ENCODE measurements at places on chromosomes 2 and 18. TPM values are rescaled to one million over a fixed set of nuclear protein-coding genes. Genes with fewer than 3 reads are reported as not detected.
A peak's percentile ranks its signal among the peaks of the same experiment; 100 is the strongest.

- H3K27ac ChIP-seq: no peak overlapping the region
- no peak overlapping the region for H3K4me3 ChIP-seq
- H3K36me3 ChIP-seq: no peaks in the 10 kb centered on the region
- H3K27me3 ChIP-seq: peaks cover 17% of the 10 kb centered on the region
Measured at GRCh38 chr2:170567429-170567828, 147.7 kb upstream of the SP5 start.

DNA sequence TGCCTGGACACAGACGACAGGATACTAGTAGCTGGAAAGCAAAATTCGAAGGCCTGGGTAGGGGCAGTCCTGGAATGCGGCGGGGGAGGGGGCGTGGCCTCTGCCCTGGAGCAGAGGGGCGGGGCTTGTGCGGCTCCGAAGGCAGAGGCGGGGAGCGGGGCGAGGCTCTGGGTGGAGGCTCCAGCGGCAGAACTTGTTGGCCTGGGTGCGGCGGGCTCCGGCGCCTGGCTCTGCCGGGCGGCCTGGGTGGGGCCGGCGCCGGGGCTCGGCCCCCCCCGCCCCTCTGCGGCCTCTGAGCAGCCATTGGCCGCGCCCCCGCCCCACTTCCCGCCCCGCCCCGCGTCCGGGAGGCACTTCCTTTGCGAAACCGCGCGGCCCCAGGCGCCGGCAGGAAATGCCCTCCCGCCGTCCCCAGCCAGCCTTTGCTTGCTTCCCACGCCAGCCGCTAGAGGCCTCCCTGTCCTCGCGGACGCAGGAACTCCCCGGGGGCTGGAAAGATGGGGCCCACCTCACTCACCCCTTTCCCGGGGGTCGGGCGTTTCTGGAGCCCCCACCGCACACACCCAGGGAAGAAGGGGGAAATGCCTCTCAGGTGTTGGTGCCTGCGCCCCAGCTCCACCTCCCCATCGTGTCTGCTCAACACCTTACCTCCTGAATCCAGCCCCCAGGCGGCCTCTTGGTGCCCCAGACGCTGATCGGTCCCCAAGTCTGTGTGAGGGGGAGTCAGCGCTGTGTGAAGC, 6.7 kb downstream of the CTDSP1 start:
- no peaks in the 10 kb centered on the region for H3K27me3 ChIP-seq
- H3K27ac ChIP-seq: peak overlapping the region; percentile 76

DNA sequence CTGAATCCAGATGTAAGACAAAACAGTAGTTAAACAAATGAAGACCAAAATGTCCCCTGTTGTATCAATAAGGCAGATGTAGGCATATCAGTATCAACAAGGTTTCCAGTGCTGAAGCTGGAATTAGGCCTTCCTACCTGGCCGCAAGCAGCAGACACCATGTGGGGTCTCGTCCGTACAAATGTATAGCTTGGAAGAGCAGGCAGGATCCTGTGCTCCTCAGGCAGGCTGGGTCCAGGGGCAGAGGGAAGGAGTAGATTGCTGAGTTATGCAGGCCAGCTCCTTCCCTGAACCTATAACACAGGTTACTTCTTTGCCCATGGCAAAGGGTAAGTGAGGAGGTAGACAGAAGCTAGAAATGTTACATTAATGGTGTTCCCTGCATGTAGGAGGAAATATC, 23.5 kb downstream of the NTSR2 start:
- no peak overlapping the region for H3K27ac ChIP-seq
- H3K4me1 ChIP-seq: no peaks in the 10 kb centered on the region

GRCh38 chr2:236136538-236136937, 31.6 kb downstream of the GBX2 start:
- no peaks in the 10 kb centered on the region for H3K36me3 ChIP-seq
- H3K4me1 ChIP-seq: no peaks in the 10 kb centered on the region
- no peak overlapping the region for H3K27ac ChIP-seq
- 0 out of 2 replicates have a peak, but pooled peaks cover 4% of the 10 kb centered on the region for H3K27me3 ChIP-seq

Gene LIPG
- 0.25 TPM for total RNA-seq

Gene TMEM247
- not detected for total RNA-seq
